Upper lobe of left lung (tissue), 6 donors: ENCODE measurements at places on chromosomes 4 and X. TPM values are rescaled to one million over a fixed set of nuclear protein-coding genes. Genes with fewer than 3 reads are reported as not detected.
A peak's percentile ranks its signal among the peaks of the same experiment; 100 is the strongest.

GRCh38 chrX:33204889-33205288 lies 6.5 kb downstream of the DMD start:
- DNase-seq, result no peak

Gene TDO2
- 0.74 TPM for total RNA-seq

Gene CT45A2
- total RNA-seq, result not detected

Gene UCHL1
- 2.4 TPM for total RNA-seq

Gene DGAT2L6
- total RNA-seq, result not detected

DNA sequence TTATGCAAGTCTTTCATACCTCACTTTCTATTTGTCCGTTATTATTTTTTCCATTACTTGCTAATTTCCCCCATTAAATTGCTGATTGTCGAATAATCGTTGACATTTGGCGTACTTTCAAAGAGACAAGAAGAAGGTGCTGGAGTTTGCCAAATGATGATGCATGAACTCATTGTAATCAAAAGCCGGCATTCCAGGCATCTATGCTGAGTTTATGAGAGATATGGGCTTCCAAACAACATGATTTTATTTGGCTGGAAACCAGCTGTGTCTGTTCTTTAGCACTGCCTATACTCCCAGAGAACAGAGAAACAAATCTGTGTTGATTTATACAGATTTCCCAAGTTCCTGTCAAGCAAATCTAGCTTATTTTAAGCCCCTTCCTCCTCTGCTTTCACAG lies 80.8 kb upstream of the RPS6KA3 start:
- no peak for DNase-seq

Gene VSIG1
- total RNA-seq, result 0.61 TPM

Gene HELT
- total RNA-seq, result 1.3 TPM

Gene FAM149A
- 20.7 TPM for total RNA-seq

GRCh38 chr4:148375584-148375983 lies 66.6 kb downstream of the NR3C2 start:
- no peak for DNase-seq

DNA sequence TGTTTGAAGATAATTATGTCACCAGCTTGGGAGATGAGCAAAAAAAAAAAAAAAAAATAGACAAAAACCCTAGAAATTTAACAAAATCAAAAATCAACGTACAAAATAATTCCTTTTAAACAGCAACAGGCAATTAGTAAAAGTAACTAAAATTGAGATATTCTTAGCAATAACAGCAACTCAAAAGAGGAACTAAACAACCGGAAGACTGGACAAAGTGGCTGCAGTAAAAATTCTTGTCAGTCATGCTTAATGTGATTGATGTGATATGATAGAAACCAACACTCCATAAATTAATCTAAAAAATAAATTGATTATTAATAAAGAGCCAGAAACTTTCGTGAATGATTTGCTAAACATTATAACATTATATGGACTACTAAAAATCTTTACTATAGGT lies 1534.6 kb upstream of the AGA start:
- DNase-seq, result no peak

GRCh38 chrX:110462957-110463356 lies 104.3 kb downstream of the RTL9 start:
- DNase-seq, result no peak

Gene ANKRD50
- 24.6 TPM for total RNA-seq

Gene GYG2
- 3.7 TPM for total RNA-seq

- no peak for DNase-seq
These were observed 377.7 kb downstream of the PRDM5 start for GRCh38 chr4:120544838-120545237.

DNA sequence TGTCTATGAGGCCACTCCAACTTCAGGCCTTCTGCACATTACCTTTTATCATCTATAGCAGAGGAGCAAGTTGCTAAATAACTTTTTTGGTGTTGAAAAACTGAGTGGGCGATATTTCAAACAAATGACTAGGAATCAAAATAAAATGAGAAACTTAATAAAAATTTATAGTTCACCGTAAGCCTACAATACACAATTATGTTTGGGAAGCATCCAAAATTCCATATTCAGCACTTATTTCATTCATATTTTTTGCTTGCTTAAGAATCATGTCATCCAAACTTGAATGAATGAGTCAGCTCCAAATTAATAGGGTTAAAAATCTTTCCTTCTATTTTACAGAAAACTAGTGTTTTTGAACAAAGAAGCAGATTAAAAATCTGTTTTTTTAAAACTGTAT lies 119.1 kb downstream of the SH3RF1 start:
- DNase-seq, result no peak

- DNase-seq, result no peak
These were observed 51.4 kb downstream of the NDST3 start for GRCh38 chr4:118085700-118086099.

DNA sequence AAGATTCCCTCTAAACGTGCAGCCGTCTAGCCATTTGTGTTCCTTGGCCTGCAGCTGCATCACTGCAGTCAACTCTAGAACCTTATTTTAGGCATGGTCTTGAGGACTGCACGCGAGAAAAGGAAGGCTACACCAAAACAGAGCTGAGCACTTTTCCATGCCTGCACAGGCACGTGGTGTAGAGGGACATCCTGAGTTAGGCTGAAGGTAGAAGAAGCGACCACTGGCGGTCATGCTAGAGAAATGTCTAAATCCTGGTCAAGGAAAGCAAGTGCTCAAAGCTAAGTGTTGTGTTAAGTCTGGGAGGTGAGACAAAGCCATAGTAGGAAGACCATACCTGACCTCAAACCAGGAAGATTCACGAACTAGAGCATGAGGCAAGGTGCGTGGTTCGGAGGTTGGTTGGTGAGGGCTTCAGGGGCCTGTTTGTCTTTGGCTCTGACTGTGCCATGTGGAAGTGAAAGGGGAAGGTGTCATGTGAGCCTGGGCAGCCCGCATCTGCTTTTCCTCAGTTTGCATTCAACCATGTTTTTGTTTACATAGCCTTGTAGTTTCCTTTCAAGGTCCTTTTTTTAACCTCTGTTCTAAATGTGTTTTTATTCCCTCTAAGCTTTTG lies 203.8 kb downstream of the AASDH start:
- no peak for DNase-seq

Gene HAND2
- total RNA-seq, result 3.0 TPM

DNA sequence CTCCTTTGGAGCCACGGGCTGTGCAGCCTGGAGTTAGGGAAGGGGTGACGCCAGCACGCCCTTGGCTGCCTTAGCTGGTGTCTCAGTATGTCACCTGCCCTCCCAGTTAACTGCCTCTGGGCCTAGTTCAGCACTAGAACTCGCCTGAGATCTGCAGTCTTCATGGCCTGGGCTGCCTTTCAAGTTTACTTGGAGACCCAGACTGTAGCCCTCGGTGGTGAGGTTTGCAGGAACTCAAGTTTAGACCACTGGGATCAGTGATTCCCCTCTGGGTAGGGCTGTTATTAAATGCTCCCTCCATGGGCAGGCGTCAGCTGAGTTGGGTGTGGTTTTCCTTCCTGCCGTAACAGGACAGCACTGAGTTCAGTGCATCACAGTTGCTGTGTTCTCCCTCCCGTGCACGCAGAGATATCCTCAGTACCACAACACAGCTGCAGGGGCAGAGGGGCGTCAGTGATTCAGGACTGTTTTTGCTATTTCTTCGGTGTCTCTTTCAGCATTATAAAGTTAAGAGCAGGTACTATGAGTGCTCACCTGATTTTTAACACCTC lies 30.5 kb downstream of the PLAC8 start:
- no peak for DNase-seq

Gene CDS1
- total RNA-seq, result 19.4 TPM

Gene GPR82
- 0.30 TPM for total RNA-seq

Gene GALNT7
- total RNA-seq, result 5.0 TPM

Gene PWWP3B
- 0.67 TPM for total RNA-seq

- DNase-seq, result no peak
These were observed 35.1 kb upstream of the CABS1 start for GRCh38 chr4:70299643-70300042.

Gene PTCHD1
- 0.61 TPM for total RNA-seq

Gene ATP8A1
- total RNA-seq, result 264 TPM

DNA sequence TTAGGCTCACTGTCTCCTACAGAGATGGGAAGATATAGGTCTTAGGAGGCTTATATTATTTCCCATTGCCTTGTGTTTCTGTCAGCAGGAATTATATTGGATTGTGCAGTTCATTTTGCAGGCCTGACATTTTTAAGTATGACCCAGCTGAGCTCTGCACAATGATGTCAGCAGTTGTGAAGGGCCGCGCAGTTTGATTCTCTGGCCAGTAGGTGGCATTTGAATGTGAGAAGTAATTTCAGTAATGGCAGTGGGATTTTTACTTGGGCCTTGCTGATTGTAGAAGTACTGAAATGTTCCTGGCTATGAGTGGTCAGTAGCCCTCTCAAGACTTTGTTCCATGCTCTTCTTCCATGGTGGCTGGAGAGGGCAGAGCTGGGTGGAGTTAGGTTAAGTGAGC lies 247.2 kb upstream of the MTMR8 start:
- no peak for DNase-seq

Gene WDFY3
- total RNA-seq, result 139 TPM

- DNase-seq, result peak; percentile 81
These were observed 1.4 kb downstream of the NDNF start for GRCh38 chr4:121070696-121071639.

DNA sequence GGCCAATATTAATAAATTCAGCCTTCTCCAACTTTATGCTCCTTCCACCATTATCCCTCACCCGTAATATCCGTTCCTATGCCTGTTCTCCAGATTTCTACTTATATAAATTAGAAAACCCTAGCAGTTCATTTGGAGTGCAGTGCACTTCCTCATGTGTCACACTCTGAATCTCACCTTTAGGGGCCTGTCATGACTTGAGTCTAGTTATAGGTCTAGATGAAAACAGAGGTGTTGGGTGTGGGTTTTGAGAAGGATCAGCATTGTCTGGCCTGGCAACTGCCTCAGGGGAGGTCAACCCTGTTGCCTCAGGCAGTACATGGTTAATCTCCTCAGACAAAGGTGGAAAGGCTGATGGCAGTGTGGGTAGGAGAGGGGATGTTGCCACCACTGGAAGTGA lies 876.8 kb downstream of the FAT4 start:
- no peak for DNase-seq

Gene UGT2B17
- total RNA-seq, result not detected

Gene GLOD5
- total RNA-seq, result 2.0 TPM

Gene IL2RG
- total RNA-seq, result 43.8 TPM

GRCh38 chrX:37578045-37578444 lies 6.6 kb downstream of the LANCL3 start:
- no peak for DNase-seq

Gene AMTN
- not detected for total RNA-seq
